Glutamatergic neuron (in vitro differentiated cells): ENCODE measurements at places on chromosomes 16 and 17. TPM values are rescaled to one million over a fixed set of nuclear protein-coding genes. Genes with fewer than 3 reads are reported as not detected.

- DNase-seq = no peak
Observed at GRCh38 chr16:81481207-81481821, 36.7 kb downstream of the CMIP start.

Gene ZFP3
- 4.9 TPM for total RNA-seq

Gene ABR
- total RNA-seq = 219 TPM

DNA sequence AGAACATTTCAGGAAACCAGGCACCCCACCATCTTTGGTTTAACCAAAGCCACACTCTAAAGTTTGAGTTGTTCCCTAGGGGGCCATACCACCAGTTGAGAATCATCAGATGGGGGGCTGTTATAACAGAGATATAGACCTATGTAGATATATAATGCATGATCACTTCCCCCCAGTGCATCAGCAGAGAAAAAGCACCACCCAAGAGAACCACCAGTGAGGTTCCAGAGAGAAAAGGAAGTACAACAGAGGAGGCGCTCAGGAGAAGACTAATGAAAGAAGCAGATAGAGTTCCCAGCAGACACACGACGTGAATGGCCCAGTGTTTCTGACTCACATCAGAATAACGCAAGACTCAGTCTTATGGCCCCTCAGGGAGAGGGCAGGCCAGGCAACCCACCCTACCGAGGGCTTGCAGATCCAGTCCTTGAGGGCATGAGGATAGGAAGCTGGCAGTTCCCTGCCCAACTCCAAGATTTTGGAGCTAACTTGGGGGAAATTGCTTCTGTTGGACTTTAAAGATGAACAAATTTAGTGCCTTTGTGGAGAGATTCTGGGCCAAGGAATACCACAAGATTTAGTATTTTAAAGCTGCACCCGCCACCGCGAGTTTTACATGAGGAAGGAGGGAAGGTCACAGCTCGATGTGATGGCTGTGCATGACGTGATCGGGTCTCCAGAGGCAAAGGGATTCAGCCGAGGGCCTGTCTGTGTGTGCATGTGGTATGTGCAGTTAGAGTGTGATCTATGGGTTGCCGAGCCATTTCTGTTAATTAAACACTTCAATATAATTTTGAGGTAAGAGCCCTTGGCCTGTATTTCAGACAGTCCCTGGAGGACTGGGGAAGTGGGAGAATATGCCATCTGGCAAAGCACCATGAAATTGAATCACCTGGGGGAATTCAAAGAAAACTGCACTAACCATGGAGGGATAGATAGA, 53.1 kb downstream of the AIPL1 start:
- no peak for DNase-seq

GRCh38 chr16:29126057-29126494, 141.2 kb downstream of the LAT start:
- DNase-seq = no peak

Gene TMC7
- 2.5 TPM for total RNA-seq

DNA sequence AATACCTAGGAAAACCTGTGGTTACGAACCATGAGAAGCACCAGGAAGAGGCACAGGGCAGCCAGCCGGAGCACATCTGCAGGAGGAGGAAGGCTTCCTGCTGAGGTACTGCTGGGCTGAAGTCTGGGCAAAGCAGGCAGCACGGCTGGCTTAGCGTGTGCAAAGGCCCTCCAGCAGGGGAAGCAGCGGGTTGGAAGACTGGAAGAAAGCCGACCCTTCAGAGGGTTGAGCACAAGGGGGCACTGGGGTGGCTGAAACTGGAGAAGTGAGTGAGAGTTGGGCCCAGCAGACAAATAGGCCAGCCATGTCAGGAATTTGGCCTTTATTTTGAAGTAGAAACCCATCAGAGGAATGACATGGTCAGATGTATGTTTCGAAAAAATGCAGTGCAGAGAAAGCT, 12.1 kb upstream of the HSD3B7 start:
- DNase-seq = no peak

GRCh38 chr16:1430214-1430758, 592 bp upstream of the PERCC1 start:
- DNase-seq = no peak

GRCh38 chr17:63698886-63699637, 863 bp downstream of the LIMD2 start:
- DNase-seq = peak; percentile 79

GRCh38 chr17:29141514-29141876, 38.7 kb downstream of the MYO18A start:
- DNase-seq = peak; percentile 36

DNA sequence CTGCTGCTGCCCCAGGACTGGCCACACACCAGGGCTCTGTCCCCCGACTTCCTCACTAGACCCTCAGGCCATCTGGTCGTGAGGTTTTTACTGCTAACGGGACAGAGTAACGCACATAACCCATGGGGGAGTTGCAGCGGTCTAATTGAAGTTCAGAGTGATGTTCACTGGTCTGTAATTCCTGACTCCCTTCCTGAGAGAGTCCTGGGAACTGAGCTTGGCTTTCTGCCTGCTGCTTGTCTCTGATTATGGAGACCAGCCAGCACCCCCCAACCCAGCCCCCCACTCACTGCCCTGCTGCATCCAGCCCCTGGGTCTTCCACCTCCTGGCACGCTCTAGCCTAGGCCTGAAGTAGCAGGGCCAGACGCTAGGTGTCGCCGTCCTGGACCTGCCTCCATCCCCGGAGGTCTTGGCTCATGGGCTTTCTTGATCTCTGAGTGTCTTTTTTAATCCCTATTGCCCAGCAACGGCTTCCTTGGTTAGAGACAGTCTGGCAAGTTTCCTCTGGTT, 192.9 kb downstream of the CCDC182 start:
- DNase-seq = peak; percentile 73

DNA sequence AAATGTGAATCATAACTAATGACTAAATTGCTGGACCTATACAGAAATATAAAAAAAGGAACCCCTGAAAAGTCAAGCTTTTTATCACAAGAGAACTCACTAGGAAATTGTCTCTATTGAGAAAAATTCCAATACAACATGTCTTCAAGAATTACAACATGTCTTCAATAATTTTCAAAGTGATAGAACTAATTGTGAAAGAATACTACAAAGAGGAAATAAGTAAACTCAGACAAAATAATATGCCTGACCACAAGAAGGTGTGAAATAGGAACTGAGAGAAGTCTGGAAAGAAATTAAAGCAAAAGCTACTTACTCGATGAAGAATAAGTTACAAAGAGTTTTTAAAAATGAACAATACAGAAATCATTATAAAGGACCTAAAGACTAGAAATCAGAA, 29.9 kb upstream of the OR1G1 start:
- DNase-seq = no peak

Gene G6PC1
- not detected for total RNA-seq

Gene COPZ2
- not detected for total RNA-seq

DNA sequence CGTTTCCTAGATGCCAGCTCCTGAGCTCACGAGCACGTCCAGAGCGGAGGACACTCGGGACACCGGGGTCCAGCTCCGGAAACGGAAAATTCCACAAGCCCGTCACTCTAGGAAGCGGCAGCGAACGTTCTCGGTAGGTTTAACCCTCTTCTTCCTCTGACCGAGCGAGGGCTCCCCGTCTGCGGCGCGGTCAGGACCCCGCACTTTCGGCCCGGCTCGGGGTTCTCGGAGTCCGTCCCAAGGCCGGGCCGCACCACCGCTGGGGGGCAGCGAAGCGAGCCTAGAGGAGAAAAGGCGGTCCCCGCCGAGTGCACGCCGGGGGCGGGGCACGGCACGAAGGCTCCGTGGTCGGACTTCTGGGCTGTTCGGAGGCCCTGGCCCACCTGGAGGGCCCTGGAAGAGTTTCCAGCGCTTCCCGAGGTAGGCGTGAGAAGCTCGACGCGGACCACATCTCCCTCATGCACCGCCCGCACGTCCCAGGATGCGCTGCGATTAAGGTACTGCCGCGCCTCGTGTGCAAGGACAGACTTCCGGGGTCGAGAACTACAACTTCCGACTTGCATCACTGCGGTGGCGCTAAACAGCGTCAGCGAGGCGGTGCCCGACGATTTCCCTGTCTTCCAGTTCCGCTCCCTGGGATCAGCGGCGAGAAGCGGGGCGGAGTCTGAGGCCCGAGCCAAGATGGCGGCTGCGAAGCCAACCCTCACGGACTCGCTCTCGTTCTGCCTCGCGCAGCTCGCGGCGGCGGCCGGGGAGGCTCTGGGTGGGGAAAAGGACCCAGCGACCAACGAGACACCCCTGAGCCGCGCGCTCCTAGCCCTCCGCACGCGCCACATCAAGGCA, at the start of gene ARMC5:
TSS of gene ARMC5 (plus strand) at position 658 of the 843 bp plus-strand sequence. CDS start at position 682, 24 bp downstream.
- DNase-seq = peak; percentile 96

Gene LMF1
- total RNA-seq = 17.4 TPM

Gene ORAI3
- 5.1 TPM for total RNA-seq

GRCh38 chr16:75379339-75379738, 54.0 kb downstream of the CFDP1 start:
- no peak for DNase-seq

- no peak for DNase-seq
Observed at GRCh38 chr17:67606471-67606870, 111.3 kb upstream of the NOL11 start.

- no peak for DNase-seq
Observed at GRCh38 chr16:54211203-54211602, 75.4 kb downstream of the IRX3 start.

DNA sequence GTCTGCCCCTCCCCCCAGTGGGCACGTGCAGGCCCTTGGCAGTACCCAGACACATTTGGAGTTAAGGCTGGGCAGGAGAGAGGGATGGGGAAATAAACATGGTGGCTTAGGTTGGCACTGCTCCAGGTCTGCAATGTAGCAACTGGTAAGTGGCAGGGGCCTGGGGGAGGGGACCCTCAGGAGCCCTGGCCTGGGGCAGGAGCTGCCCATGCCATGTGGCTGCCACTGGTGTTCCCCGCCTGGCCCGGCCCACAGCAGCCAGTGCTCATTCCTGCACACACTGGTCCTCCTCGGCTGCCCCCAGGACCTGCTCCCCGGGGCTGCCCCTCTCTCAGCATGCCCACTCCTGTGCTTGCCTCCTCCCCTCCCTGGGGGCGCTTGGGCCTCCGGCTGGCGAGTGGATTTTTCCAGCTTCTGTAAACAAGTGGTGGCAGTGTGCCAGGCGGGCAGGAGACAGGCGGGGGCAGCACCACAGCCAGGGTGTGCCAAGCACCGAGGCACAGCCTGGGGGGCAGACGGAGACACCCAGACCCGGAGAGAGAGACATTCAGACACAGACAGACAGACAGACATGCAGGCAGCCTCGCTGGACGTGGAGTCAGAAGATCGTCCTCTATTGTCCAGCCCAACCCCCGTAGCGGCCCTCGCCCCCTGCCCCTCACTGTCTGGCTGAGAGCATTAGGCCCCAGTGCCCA, 9.4 kb downstream of the THRA start:
- DNase-seq = no peak

Gene PERCC1
- total RNA-seq = not detected

Gene PROCA1
- 36.5 TPM for total RNA-seq

DNA sequence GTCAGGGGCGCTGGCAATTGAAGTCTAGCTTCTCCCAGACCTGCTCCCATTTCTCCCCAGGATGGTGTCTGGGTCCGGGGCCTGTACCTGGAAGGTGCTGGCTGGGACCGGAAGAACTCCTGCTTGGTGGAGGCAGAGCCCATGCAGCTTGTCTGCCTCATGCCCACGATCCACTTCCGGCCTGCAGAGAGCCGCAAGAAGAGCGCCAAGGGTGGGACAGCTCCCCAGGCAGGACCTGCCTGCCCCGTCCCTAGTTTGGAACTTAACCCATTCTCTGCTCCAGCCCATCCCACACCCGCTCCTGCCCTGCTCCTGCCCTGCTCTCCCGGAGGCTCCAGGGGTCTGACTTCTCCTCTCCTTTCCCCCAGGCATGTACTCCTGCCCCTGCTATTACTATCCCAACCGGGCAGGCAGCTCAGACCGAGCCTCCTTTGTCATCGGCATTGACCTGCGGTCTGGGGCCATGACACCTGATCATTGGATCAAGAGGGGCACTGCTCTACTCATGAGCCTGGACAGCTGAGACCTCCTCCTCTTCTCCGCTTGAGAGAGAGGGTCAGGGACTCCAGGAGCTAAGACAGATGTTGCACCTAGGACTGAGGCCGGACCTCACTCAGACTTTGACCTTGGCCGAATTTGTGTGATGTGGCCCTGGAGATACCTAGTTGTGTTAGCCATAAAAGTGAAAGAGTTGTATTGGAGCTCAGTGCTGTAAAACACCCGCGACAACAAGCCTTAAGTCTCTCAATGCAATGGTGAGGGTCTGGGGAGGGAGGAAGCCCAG, 814 bp upstream of the KDM6B start:
- DNase-seq = no peak

DNA sequence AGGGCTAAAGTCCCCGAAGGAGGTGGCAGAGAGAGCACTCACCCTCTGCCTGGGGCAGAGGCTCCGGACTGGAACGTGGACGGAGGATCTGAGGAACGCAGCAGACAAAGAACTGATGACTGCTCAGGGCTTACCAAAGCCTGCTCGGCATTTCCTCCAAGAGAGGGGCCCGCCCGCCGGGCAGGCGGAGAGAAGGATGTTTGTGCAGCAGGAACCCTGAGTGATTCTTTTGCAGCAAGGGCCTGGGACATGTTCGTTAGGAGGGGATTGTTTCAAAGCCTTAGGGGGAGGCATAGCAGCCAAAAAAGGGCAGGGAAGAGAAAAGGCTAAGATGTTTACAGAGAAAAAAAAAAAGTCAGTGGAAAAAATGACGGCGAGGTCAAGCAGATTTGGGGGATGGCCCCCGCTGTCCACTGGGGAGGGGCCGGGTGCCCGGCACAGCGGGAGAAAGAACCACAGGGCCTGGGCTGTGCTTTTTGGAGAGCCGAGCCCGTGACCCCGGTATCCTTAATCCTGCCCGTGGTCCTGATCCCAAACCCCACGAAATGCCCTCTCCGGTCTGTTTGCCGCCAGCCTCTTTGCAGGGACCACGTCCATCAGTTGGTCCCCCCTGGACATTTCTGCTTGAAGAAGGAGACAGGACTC, 129.3 kb downstream of the NTN1 start:
- DNase-seq = no peak
